ENCODE measurements at places on chromosomes 5 and 9.
A peak's percentile ranks its signal among the peaks of the same experiment; 100 is the strongest.

- DNase-seq, result no peak
These were observed 125.6 kb upstream of the PAPPA start for GRCh38 chr9:116027951-116028350.

GRCh38 chr5:34062419-34062818 lies 19.4 kb upstream of the C1QTNF3 start:
- no peak for DNase-seq

DNA sequence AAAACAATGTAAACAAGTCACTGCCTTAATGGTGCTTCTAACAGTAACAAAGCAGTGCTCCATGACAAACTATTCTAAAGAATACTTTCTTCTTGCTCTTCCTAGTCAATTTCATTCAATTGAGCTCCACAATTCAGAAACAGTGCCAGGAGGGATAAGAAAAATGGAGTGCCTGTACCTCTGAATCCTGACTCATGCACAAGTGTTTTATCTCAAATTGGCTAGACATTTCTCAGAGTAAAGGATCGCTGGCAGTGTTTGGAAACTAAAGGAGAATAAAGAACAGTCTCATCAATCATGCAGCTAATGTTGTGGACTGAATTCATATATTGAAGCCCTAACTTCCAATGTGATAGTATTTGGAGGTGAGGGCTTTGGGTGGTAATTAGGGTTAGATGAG lies 27.6 kb downstream of the SLC25A51 start:
- no peak for DNase-seq

GRCh38 chr5:174790906-174791305 lies 66.5 kb downstream of the MSX2 start:
- DNase-seq, result no peak

GRCh38 chr9:108913391-108913790 lies 20.5 kb downstream of the ELP1 start:
- no peak for DNase-seq

DNA sequence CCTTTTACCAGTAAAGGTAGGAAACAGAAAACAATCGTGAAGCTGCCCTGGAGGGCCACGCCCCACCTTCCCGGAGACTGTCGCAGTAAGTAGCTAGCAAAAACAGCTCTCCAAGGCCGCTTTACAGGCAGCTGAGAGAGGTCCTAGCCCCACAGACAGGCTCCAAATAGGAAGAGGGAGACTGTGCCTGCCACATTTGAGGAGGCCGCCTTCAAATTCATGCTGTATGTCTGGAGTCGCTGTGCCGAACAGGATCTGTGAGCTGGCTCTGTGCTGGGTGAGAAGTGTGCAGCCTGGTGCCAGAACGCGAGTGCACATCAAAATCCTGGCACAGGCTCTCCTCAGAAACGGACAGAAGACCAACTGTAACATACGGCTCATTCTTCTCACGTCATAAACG lies 582.2 kb downstream of the CETN3 start:
- DNase-seq, result no peak

- no peak for DNase-seq
These were observed 351.3 kb downstream of the ENC1 start for GRCh38 chr5:74289238-74289637.

DNA sequence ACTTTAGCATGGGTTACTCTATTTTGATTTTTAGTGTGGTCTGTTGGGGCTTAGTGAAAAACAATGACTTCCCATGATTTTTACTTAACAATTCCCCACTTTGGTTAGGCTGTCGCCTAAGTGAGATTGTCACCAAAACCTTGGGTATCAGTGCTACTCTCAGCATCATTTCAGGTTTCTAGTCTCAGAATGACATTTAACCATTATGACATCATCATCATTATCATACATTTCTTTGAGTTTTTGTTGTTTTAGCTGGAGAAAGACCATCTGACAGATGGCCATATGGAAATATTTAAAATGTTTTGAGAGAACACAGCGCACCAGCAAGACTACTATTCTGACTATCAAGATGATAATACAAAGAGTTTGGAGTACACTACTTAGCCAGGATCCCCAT lies 551.0 kb upstream of the PTPRD start:
- DNase-seq, result no peak

DNA sequence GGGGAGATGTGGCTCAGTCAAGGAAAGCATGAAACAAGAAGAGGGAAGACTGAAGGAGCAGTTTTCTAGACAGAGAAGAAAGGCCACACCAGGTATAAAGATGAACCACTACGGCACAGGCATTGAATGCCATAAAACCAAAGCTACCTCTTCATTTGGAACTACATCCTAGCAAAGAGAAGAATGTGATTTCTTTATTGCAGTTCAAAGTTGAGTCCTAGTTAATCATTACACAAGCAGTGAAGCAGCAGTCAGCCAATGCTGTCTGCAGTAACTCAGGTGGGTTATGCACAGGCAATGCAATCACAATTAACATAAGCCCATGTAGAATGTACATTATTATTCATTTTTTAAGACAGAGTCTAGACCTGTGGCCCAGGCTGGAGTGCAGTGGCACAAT lies 21.7 kb upstream of the PCAT7 start:
- DNase-seq, result no peak

DNA sequence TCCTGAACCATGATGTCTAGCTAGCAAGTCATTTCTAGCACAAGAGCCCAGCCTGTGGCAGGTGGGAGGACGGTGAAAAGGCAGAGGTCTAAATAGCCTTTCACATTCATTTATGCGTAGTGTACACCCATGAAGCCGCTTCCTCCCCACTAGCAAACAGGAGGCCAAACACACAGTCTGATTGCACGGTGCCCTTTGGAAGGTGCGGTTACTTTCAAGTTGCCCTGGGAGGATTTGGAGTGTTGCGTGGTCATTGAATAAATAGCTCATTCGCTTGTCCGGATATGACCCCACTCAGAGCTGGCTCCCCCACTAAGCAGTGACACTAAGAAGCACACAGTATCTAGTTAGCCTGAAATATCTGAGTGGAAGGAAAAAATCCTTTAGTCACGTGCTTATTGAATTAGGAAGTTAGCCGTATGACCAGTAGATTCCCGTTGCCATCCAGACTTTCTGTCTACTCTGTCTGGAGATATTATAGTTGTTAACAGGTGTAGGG lies 664 bp upstream of the ARSB start:
- DNase-seq, result peak; percentile 17

DNA sequence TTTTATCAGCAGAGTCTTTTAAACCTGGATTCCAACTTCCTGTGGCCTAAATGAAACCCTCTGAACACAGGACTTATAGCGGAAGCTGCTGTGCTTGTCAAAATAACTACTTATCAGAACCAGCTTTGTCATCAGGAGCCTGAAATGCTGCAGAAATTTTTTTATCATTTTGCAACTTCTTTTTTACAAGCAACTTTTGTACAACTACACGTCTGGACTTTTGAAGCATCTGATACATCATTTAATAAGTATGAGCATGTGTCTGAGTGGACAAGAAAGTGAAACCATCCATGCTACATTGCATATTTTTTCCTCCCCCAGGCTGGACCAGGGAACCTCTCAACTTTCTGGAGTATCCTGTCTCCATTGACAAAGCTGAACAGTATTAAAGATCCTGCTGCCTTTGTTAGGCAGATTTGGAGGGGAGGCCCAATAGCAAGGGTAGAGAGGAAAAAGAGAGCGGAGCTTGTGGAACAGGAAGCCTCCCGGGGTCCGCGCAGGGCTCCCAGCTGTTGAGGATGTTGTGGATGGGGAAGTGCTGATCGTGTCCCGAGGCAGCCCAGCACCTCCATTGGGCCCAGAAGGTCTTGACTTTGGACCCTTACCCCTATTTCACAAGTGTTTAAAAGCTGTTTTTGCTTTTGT lies 196.6 kb downstream of the MSX2 start:
- no peak for DNase-seq

DNA sequence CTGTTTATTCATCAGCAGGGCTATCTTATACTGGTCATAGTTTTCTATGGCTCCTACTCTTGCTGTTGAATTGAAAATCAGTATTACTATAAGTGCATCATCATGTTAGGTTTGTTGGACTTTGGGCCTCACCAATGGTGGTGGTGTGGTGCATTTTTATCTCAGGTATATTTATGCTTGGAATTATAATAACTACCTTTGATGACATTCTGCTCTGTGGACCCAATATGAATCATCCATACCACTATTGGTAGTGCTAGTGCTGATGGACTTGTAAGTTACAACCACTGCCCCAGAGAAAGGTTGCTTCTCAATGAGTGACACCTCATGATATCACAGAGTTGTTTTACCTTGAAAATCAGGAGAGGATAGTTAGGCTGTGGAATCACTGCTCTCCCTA lies 28.0 kb downstream of the IL9 start:
- no peak for DNase-seq

DNA sequence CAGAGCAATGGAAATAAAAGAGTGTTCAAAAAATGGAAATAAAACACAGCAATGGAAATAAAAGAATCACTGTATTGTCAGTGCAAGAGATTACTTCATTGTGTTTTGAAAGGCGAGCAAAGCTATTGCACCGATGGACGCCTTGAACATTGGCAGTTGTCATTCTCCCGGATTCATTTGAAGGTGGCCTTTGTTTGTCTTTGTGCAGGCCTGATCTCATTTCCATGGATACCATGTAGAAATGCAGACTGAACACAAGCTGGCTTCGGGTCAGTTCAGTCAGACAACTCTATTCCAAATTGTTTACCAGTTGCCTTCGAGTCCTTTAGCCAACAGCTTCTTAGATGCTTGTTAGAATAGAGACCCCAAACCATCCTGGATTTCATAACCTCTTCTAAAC lies 8.3 kb downstream of the ITGA2 start:
- no peak for DNase-seq

- peak; percentile 35 for DNase-seq
These were observed 567 bp upstream of the SPIN1 start for GRCh38 chr9:88387552-88388202.

- DNase-seq, result no peak
These were observed 111.6 kb downstream of the CMYA5 start for GRCh38 chr5:79800979-79801827.

GRCh38 chr5:139306628-139307379 lies 13.3 kb downstream of the MATR3 start:
- DNase-seq, result no peak

DNA sequence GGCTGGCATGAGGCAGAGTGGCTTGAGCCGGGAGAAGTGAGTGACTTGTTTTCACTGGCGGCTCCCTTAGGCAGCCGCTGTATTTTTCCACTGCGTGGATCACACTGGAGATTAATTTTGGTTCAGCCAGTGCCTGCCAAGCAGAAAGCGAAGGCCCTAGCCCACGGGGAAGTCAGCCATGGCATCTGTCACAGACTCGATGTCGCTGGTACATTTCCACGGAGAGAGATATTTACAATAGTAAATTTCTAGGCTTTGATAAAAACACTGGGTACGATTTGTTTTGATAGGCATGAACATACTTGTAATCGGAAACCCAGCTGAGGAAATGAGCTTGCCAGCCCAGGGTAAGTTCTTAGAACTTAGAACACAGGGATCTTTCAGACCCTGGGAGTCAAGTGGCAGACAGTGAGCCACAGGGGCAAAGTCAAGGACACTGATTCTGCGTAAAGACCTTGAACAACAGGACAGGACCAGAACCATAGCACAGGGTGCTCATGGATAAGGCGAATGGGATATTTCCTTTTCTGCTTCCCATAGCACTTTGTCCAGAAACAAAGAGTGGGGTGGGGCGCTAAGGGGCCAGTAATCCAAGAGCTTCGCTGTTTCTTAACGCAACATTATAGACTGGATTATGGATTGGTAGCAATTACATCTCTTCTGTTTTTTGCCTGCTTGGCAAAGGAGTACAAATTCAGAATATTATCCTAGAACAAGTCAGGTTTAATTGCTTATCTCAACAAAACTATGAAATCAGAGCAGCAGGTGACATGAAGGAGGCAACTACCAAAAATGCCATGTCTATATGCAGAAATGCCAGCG lies 4.5 kb downstream of the DUSP1 start:
- DNase-seq, result peak; percentile 30

DNA sequence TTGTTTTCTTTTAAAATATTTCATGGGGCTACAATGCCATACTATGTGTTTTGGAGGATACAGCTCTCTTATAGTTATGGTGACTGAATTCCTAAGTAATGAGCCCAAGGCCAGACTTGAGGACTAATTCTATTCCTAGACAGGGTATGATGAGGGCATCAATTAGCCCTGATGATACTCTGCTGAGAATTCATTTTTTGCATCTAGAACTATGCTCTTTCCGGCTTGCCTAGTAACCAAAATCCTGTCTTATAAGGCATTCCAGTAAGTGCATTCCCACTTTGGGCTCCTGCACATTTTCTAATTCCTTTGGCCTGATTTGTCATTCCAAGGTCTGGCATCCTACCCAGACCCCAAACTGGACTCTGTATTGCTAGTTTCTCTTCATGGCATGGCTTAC lies 62.4 kb downstream of the MAT2B start:
- no peak for DNase-seq

GRCh38 chr9:75429531-75430475 lies 341.5 kb downstream of the OSTF1 start:
- DNase-seq, result no peak

GRCh38 chr5:77669677-77670076 lies 31.2 kb upstream of the OTP start:
- no peak for DNase-seq

DNA sequence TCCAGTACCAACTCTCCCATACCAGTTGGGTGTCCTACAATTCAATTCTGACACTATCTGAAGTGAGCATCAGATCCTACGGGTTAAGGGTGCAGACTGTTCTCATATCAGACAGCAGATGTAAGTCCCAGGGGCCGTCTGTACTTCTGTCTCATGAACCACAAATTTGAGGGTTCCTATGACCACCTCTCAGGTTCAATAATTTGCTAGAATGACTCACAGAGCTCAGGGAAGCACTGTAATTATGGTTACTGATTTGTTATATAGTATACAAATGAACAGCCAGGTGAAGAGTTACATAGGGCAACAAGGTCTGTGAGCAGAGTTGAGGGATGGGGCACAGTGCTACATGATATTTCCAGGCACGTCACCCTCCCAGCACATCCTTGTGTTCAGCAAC lies 499.1 kb downstream of the DMAC1 start:
- DNase-seq, result no peak

DNA sequence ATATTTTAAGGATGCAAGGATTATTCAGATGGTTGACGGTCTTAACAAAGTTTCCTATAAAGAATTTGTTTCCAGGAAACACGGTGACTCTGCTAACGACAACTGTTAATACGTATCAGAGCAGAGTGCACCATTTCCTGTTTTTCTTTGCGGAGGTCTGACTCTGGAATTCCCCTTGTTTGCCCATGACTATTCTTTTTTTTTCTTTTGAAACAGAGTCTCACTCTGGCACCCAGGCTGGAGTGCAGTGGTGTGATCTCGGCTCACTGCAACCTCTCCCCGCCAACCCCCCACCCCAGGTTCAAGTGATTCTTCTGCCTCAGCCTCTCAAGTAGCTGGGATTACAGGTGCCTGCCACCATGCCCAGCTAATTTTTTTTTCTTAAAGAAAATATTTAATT lies 115.9 kb downstream of the CDC42SE2 start:
- DNase-seq, result peak; percentile 68

GRCh38 chr9:16410601-16411280 lies 459.7 kb downstream of the BNC2 start:
- no peak for DNase-seq

GRCh38 chr9:31608416-31608815 lies 776.0 kb upstream of the ACO1 start:
- no peak for DNase-seq

- no peak for DNase-seq
These were observed 302.7 kb upstream of the NREP start for GRCh38 chr5:112059579-112060135.
